GM06990 (cell line): ENCODE measurements at places on chromosomes 1 and 21.

- no peak for DNase-seq
Measured at GRCh38 chr1:7385471-7386225, 385.4 kb upstream of the VAMP3 start.

DNA sequence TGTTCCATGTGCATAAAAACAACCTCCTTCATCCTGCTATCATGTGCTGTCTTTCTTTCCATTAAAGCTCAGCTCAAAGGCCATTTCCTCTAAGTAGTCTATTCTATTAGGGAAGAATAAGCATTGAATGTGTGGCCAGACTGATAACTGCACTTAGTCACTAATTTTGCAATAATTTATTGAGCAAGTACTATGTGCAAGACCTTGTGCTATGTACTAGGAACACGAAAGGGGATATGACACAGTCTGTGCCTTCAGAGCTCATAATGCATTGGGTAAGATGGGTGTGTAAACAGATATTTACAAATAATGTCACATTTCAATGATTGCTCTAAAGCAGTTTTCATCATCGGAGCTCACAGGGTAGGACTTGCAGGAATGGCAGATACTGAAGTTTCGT lies 54.2 kb downstream of the NMNAT2 start:
- no peak for DNase-seq

DNA sequence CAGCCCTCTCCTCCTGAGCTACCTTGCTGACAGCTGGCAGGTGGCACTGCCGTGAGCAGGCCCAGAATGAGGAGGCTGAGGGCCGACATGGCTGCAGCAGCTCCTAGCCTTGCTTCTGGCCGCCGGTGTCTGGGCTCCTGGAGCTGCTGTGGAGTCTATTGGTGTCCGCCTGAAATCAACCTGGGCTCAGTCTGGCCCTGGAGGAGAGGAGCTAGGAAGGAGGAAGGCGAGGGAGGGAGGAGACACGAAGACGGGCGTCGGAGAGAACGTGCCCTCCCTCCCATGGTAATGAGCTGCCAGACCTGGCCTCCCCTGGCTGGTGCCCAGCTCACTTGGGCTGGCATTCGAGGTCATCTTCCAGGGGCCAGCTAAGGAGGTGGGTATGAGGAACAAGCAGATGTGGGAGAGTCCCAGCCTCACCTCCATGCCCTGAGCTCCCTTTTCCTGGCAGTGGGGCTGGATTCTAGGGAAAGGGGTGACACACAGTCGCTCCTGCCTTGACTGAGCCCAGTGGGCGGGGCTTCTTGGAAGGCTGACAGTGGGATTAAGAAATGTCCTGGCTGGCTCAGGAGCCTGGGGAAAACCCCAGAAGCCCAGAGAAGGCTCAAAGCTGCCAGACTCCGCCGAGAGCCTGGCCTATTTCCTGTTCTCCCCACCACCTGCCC lies at the start of gene PDZK1IP1:
PDZK1IP1 (minus strand) TSS at position 193 of the 665 bp plus-strand sequence; CDS start at position 89, 104 bp downstream.
- no peak for DNase-seq

- no peak for DNase-seq
Measured at GRCh38 chr1:62597281-62597680, at the start of gene ANGPTL3. Gene ANGPTL3 (plus strand): TSS chr1:62597520. CDS start chr1:62597567, 47 bp downstream.

DNA sequence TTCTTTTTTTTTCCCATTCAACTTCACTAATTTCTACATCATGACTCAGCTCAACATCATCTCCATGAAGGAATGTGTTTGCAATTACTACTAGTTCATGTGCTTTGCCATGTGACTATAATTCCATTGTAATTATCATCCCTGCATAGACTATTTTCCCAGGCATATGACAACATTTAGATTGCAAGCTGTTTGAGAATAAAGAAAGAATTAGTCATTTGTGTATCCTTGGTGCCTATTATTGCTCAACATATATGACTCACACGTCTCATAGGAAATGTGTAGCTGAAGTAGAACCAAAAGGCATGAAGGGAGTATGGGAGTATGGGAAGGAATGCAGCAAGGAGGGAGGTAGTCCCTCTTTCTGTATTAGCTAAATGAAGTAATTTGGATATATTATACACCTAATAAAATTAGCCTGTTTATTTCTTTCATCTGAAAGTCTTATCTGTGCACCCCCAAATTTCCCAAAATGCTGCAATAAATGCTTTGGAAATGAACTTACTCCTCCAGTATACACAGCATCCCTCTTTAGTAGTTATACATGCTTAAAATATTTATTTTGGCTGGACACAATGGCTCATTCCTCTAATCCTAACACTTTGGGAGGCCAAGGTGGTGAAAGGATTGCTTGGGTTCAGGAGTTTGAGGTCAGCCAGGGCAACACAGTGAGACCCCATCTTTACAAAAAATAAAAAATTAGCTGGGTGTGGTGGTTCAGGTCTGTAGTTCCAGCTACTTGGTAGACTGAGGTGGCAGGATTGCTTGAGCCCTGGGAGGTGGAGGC lies 316.9 kb upstream of the ADGRL4 start:
- no peak for DNase-seq

- no peak for DNase-seq
Measured at GRCh38 chr1:118183586-118183985, 1.4 kb downstream of the SPAG17 start.

DNA sequence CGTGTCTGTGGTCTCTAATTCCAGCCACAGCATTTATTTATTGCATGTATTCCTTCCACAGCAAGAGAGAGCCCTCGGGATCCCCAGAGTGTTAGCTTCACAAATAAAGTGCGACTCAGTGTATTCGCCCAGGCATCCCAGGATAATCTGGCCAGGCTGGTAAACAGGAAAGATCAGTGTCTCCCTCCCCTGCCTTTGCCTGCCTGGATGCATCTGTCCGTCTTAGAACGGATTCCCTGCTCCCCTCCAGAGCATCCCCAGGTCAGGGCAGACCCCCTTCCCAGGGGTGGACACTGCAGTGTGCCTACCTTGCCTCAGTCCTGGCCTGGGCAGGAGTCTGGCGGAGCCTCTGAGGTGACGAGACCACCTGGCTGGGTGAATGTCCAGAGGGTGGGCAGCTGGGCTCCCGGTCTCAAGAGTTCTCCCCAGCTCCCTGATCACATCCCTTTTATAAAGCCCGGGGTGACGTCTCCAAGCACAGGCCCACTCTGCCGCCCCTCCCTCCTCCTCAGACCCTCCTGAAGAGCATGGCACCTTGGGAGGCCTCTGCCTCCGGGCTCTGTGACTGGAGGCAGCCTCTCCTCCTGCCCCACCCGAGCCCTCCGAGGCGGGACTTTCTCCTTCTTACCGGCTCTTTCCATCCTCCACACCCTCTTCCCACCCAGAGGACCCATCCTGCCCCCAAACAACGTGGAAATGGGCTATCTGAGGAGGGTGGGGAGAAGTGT lies at the start of gene KISS1:
KISS1 (minus strand) TSS at position 424 of the 728 bp plus-strand sequence. CDS start 3,615 bp downstream, outside the sequence.
- no peak for DNase-seq

DNA sequence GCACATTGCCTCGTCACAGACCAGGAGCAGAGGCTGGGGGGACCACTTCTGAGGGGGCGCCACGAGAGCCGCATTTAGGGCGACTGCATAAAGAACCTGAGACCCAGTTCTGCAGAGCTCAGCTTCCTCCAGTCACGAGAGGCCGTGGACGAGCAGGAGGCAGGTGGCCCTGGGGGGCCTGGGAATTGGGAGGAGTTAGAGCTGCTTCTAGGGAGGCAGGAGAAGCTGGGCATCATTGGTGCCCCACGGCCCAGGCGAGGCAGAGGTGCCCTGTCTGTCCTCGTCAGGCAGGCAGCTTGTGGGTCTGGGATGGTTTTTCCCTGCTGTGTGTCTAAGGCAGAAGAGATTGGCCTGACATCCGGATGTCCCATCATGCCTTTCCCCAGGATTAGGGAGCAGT lies 389.3 kb downstream of the CAMTA1 start:
- DNase-seq, result no peak

- no peak for DNase-seq
Measured at GRCh38 chr1:239717097-239717917, 330.9 kb downstream of the CHRM3 start.

DNA sequence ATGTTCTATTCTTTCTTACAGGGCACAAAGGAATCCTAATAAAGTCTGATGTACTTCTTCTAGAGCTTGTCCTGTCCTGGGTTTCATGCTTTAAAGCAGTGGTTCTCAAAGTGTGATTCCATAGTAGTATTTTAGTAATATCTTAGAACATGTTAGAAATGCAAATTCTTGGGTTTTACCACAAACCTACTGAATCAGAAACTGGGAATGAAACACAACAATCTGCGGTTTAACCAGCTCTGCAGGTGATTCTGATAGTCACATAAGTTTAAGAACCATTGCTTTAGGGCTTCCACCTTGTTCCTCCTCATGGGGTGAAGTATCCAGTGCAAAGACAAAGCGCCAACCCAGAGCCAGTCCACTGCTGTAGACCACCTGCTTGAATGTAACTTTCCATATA lies 41.1 kb downstream of the NGF start:
- peak; percentile 25 for DNase-seq

GRCh38 chr1:43774359-43774758 lies 67.0 kb downstream of the ST3GAL3 start:
- DNase-seq, result no peak

DNA sequence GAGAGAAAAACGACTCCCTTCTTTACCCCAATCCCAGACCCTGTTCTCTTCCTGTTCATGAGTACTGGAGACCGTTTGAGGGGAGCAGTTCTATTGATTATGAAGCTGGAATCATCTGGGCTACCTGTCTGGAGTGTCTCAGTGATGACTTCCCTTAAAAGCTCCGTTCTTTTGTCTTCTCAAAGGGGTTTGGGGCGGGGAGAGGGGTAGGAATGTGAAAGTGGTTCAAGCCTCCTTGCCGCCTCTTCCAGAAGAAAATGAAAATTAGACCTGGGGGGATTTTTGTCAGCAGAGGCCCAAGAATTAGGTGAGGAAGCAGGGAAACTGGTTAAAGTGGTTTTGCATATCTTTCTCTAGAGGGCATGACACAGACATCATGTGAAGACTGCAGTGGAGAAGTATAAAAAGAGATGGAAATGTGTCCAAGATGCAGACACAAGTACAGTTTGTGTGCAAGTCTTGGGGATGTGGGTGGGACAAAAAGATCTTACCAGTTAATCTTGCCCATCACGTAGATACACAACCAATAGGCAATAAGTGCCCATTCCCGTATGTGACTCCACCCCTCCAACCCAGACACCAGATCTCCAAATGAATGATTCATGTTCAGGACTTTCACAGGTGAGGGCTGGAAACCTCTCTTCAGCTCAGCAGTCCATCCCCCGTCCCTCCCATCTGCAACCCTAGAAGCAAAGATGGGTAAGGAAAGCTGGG lies 470 bp upstream of the MTMR11 start:
- DNase-seq, result no peak

GRCh38 chr1:157418659-157419058 lies 133.7 kb downstream of the FCRL5 start:
- no peak for DNase-seq

DNA sequence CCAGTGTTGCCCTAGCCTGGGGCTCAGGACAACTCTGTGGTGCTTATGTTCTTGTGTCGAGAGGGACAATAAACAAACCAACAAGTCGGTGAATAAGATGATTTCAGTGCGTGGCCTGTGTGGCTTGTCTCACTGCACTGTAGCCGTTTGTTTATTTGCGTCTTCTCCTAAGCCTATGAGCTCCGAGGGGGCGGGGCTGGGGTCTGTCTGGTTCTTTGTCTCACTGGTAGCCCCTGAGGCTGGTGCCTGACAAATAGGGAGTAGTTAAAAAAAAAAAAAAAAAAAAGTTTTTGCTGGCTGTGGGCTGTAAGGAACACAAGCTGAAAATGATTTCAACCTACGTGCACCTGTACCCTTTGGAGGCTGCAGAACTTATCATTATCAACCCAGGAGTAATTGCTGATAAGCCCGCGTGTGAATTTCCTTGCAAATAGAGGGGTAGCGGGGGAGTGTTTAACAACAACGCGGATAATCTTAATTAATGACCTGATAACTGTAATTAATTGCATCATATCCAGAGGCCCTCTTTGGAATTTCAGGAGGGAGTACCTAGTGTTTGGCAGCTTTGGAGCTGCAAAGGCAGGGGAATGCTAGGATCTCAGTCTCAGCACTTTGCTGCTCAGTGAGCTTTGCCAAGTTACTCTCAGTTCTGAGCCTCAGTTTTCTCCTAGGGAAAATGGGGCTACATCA lies 925 bp upstream of the ARHGEF10L start:
- DNase-seq, result no peak

- no peak for DNase-seq
Measured at GRCh38 chr1:185035258-185035657, 10.1 kb upstream of the RNF2 start.
